Occipital lobe (tissue), 3 donors: ENCODE measurements at places on chromosomes 2 and 18.

GRCh38 chr18:61216051-61216450, 117.2 kb upstream of the CDH20 start:
- no peak for DNase-seq

- no peak for DNase-seq
These were observed 554.7 kb downstream of the NUP35 start for GRCh38 chr2:183678908-183679307.

- no peak for DNase-seq
These were observed 357.0 kb downstream of the TSN start for GRCh38 chr2:122112216-122113005.

- DNase-seq = no peak
These were observed at the start of gene GREB1 for GRCh38 chr2:11533278-11534070. Gene GREB1, plus strand, starts transcription at chr2:11534045. Its CDS starts 22,570 bp downstream, at chr2:11556615.

- no peak for DNase-seq
These were observed 258.6 kb downstream of the ZEB2 start for GRCh38 chr2:144261336-144261735.
